HS-5 (cell line): ENCODE measurements at places on chromosomes 3 and 15.
A peak's percentile ranks its signal among the peaks of the same experiment; 100 is the strongest.

- peak; percentile 80 for DNase-seq
These were observed 37.8 kb downstream of the CCNL1 start for GRCh38 chr3:157122116-157122515.

GRCh38 chr3:72659188-72659587 is 189.1 kb downstream of the SHQ1 start:
- no peak for DNase-seq

- DNase-seq = no peak
These were observed 358.9 kb downstream of the RBMS3 start for GRCh38 chr3:29639578-29640290.

- DNase-seq = no peak
These were observed 62.8 kb downstream of the EPHB1 start for GRCh38 chr3:134857776-134858362.

- no peak for DNase-seq
These were observed 71.2 kb upstream of the SNRK start for GRCh38 chr3:43215138-43215537.

DNA sequence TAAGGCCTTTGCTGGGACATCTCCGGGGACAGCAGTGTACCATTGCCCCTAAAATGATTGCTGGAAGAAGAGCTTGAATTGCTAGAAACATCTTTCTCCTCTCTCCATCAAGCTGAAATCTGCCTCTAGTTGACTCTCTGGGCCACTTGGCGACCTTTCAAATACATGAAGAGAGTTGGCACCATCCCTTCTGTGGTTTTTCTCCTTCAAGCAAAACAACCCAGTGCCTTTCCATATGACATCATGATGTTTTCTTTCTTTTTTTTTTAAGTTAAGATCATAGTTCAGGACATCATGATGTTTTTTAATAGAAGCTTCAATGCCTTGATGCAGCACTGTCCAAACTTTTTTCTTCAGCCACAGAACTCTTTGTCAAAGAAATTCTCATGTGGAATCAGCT is 144.0 kb upstream of the PTPRG start:
- DNase-seq = no peak

- DNase-seq = no peak
These were observed 5.2 kb upstream of the LRRK1 start for GRCh38 chr15:100913961-100914360.

DNA sequence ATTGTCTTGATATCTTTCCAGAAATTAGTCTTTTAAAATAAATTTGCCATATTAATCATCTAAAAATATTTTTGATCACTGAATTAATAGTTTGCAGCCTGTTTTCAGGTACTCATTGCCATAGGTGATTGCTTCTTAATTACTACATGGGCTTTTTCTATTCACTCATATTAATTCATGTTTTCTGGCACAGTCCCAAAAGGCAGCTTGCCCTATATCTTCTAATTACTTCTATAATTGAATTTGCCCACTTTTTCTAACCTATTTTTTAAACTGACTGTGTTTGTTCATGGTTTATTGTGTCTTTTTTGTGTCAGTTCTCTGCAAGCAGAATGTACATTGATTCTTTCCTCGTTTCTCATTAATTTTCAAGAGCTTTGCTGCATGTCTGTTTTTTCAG is 85.7 kb upstream of the SOX2 start:
- no peak for DNase-seq

DNA sequence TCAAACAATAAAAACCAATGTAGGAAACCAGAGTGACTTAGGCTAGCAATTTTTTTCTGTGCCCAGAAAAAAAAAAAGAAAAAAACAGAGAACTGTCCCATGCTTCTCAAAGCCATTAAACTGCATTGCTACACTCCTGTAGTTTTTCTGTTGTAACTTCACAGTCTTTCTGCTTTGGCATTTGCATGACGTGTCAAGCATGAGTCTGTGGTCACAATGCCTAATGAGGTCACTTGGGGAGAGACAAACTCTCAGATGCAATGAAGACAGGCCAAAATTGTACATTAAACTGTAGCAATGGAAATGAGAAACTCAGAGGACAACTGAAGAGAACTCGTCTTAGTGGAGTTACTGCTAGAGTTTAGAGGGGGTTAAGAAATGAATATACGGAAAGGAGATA is 30.8 kb downstream of the CCDC80 start:
- peak; percentile 51 for DNase-seq

DNA sequence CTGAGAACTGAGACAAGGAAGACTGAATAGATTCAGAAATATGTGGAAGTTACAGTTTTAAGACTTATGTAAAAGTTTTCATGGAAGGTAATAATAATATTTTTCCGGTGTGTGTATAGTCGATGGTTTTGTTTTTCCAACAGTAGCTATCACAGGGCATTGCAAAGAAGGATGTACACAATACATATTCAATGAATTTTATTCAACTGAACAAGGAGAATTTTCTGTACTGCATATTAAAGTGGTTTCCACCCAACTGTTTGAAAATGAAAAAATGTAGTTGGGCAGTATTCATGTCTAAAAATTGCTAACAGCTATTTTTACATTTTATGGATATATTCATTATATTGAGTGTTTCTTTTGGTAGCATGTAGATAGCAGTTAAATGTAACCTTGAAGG is 350.3 kb upstream of the ATP10A start:
- no peak for DNase-seq

GRCh38 chr3:113287111-113287802 is 75.9 kb downstream of the BOC start:
- DNase-seq = peak; percentile 56

DNA sequence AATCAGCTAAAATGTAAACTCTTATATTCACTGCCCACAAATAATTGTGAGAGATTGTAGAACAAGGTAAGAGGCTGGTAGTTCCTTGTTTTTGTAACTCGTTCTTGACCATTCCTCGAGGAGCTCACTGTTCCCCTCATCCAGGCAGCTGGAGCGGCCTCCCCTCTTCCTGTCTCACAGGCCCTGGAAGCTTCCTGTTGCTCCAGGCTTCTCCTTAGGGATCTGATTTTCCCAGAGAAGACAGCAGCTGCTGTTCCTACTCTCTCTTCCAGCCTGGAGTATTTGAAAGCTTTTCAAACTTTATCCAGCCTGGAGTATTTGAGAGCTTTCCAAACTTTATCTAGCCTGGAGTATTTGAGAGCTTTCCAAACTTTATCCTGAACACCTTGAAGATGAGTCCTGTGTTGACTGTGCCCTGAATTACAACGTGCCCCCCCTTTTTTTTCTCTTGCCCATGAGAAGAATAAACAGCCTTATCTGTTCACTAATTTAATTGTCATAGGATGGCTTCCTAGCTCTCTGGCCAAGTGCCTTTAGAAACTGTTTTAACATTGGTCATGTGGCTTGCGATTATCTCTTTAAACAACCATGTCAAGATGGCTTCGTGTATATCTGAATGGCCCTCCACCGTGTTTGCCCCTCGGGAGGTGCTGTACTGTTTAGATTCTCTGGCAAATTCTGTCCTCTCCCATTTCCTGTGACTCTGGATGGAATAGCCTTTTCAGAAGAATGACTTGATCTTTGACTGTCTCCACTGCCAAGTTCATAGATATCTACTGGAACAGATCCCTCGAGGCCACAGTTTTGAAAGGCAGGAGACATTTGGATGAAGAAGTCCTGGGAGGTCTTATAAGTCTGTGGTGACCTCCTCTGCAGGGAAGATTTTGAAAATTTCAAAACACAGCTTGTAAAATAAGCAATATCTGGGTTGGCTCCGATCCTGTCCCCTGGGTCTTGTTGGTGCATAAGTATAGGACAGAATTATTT is 4.8 kb downstream of the ADAMTSL3 start:
- no peak for DNase-seq

GRCh38 chr3:127286571-127287140 is 1.2 kb downstream of the PRR20G start:
- DNase-seq = peak; percentile 31

GRCh38 chr3:74129056-74129455 is 485.4 kb downstream of the CNTN3 start:
- DNase-seq = no peak

GRCh38 chr3:167728632-167729323 is 5.9 kb downstream of the PDCD10 start:
- no peak for DNase-seq

GRCh38 chr3:116579840-116580239 is 129.7 kb upstream of the TUSC7 start:
- no peak for DNase-seq

DNA sequence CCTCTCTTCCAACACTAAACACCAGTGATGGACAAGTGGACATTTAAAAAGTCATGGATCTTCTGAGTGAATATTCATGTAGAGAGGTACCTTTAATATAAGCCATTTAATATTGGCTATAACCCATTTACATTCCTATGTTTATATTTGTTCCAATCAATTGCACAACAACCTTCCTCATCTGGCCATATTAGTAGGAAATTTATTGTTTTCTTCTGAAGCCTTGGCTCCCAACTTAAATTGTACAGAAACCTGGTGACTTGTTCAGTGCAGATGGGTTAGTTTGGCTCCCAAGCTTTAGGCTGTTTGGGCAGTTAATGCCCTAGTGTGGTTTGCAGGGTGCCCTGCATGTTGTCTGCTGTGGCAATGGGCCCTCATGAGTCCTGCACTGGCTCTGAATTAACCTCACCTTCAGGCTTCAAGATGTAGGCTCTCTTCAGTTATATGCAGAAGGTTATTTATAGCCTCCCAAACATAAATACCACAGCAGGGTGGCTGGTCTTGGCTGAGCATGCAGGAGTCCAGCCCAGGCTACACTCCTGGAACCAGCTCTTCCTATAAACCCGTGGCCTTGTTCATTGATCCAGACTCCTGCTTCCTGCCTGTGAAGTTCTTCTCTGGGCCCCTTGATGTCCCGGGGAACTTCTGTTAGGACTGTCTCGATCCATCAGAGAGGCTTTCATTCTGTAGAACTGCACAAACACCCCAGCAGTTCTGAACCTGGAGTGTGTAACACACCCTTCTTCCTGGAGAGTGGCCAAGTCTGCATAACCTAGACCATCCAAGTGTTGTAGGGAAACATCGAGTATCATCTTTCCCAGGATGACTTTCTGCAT is 57.0 kb downstream of the DUT start:
- DNase-seq = no peak

DNA sequence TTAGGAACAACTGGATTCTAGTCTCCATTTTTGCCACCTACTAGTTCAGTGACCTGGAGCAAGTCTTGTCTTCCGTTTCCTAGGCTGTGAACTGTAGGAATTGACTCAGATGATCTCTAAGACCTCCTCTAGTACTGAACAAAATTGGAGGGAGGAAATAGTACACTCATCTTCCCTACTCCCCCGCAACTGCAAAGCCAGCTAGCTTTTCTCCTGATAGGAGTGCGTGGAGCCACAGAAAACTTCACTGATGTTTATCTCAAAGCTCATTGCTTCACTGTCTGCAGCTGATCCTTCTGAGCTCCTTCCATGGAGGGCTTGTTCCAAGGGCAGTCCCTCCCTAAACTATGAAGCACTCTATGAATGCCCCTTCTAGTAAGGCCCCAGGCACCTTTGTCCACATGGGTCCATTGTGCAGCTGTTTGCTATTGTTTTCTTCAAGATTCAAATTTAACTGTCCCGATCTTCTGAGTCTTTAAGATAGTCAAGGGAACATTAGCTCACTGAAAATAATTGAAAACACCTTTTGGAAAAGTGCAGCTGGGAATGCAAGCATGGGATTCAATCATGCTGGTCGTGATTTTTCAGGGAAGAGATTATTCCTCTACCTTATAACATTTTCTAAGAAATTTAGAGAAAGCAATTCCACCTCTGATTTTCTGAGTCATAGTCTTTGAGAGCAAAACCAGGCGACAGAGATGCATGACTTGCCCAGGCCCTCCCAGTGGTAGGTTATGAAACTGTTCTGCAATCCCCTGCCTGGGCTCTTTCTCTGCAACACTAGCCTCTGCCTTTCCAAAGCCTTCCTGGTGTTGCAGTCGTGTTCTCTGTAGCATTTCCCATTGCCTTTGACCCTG is 24.3 kb downstream of the FILIP1L start:
- DNase-seq = no peak

GRCh38 chr15:68191555-68191954 is 13.6 kb downstream of the CALML4 start:
- DNase-seq = no peak

- DNase-seq = no peak
These were observed 107.4 kb upstream of the MLF1 start for GRCh38 chr3:158463556-158463955.

GRCh38 chr3:27554706-27555105 is 70.5 kb upstream of the SLC4A7 start:
- no peak for DNase-seq

- DNase-seq = no peak
These were observed 12.3 kb upstream of the KPNA4 start for GRCh38 chr3:160577556-160578195.

GRCh38 chr15:70530017-70530499 is 233.3 kb downstream of the UACA start:
- DNase-seq = no peak

GRCh38 chr15:40329804-40330203 is 6.3 kb downstream of the INAFM2 start:
- DNase-seq = no peak

GRCh38 chr15:79408041-79408440 is 24.1 kb upstream of the MINAR1 start:
- no peak for DNase-seq

GRCh38 chr15:72492733-72493132 is 18.6 kb downstream of the ARIH1 start:
- DNase-seq = no peak

GRCh38 chr3:124574012-124574411 is 156.2 kb upstream of the UMPS start:
- DNase-seq = no peak
